ENCODE measurements at places on chromosomes 3 and 15. TPM values are rescaled to one million over a fixed set of nuclear protein-coding genes. Genes with fewer than 3 reads are reported as not detected.

DNA sequence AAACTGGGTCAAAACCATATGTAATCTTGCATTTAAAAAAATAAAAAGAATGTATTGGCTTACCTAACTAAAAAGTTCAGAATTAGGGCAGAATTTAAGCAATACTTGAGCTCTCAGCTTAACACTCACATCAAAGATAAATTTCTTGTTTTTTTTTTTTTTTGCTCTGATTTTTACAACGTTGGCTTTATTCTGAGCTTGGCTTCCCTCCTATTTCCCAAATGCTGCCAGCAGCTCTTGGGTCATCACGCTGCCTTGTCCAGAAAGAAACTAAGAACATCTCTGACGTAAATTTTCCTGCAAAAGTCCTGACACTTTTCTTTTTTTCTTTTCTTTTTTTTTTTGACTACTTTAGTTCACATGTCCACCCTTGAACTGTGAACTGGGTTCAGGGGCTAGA is 150.6 kb upstream of the TGFBR2 start:
- H3K27ac ChIP-seq = no peak overlapping the region
- H3K4me3 ChIP-seq = no peak overlapping the region
- no peaks in the 10 kb centered on the region for H3K4me1 ChIP-seq
- no peak for DNase-seq
- H3K36me3 ChIP-seq = peaks cover 10% of the 10 kb centered on the region

DNA sequence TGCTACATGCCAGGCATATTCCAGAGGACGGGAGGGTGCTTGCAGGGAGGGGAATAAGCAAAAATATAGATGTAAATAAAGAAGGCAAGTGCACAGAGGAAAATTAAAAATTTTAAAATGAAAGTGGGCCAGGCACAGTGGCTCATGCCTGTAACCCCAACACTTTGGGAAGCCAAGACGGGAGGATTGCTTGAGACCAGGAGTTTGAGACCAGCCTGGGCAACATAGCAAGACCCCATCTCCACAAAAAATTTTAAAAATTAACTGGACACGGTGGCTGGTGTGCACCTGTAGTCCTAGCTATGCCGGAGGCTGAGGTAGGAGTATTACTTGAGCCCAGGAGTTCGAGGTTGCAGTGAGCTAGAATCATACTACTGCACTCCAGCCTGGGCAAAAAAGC is 22.4 kb downstream of the ZBTB38 start:
- DNase-seq = no peak
- H3K36me3 ChIP-seq = peaks cover 2% of the 10 kb centered on the region
- H3K4me1 ChIP-seq = peaks cover 56% of the 10 kb centered on the region
- H3K27me3 ChIP-seq = no peaks in the 10 kb centered on the region
- H3K4me3 ChIP-seq = no peak overlapping the region

The IL20RB gene
- 2.0 TPM for total RNA-seq

The SPINK8 gene
- not detected for total RNA-seq

DNA sequence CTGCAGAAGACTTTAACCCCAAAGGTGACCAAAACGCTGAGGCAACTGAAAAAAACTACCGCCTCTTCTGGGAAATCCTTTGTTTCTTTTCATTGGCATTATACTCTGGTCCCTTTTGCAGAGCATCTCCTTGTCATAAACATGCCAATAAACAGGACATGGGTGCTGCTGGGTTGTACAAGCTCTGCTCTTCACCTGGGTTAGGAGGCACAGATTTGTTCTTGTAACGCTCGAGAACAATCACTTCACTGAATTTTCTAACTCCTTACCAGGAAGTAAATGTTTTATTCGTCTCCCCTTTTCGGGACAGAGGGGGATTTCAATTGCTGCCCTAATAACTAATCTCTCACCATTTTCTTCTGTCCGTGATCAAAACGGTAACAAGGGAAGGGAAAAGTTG is 1.3 kb downstream of the PLCH1 start:
- H3K4me1 ChIP-seq = peaks cover 73% of the 10 kb centered on the region
- DNase-seq = no peak
- no peaks in the 10 kb centered on the region for H3K36me3 ChIP-seq
- H3K4me3 ChIP-seq = peak overlapping the region; percentile 99

GRCh38 chr15:31077941-31078340 is 23.6 kb downstream of the TRPM1 start:
- DNase-seq = no peak
- peaks cover 20% of the 10 kb centered on the region for H3K27me3 ChIP-seq
- H3K36me3 ChIP-seq = no peaks in the 10 kb centered on the region
- H3K4me3 ChIP-seq = no peak overlapping the region
- peaks cover 9% of the 10 kb centered on the region for H3K4me1 ChIP-seq

- peaks cover 53% of the 10 kb centered on the region for H3K4me1 ChIP-seq
- H3K27me3 ChIP-seq = no peaks in the 10 kb centered on the region
- H3K27ac ChIP-seq = peak overlapping the region; percentile 86
- peak overlapping the region; percentile 45 for H3K4me3 ChIP-seq
- H3K36me3 ChIP-seq = no peaks in the 10 kb centered on the region
- no peak for DNase-seq
Measured at GRCh38 chr3:129591932-129592331, 14.5 kb downstream of the PLXND1 start.

DNA sequence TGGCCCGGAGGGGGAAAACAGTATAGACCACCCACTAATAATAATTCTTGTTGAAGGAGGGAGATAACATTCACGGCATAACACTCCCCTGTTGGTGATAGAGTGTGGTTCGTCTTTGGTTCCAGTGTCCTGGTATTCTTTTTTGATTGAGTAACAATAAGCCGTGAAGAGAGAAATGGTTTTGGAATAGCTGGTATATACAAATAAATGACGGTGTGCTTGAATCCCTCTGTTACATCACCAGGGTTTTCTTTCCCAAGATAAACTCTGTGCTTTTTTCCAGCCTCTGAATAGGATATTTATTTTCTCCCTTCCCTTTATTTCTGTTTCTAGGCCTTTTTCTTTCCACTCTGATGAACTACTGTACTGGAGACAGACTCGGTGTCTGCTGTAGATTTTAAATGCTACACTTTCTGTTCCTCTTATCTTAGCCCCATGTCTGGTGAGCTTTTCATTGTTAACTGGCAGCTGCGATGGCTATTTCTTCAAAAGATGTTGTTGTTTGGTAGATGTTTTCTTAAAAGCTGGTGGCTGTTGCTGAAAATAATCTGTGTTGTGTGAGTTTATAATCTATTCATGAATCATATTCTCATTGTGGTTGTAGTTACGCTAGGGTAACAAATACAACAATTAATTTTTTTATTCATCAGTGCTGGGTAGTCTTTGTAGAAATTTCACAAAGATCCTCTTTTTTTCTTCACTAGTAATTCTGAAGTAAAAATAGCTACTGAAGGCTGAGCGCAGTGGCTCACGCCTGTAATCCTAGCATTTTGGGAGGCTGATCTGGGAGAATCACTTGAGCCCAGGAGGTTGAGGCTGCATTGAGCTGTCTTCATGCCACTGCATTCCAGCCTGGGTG is 15.5 kb upstream of the SCAANT1 start:
- H3K4me1 ChIP-seq = peaks cover 14% of the 10 kb centered on the region
- peaks cover 35% of the 10 kb centered on the region for H3K36me3 ChIP-seq
- no peak for DNase-seq

The MME gene
- total RNA-seq = 0.52 TPM

DNA sequence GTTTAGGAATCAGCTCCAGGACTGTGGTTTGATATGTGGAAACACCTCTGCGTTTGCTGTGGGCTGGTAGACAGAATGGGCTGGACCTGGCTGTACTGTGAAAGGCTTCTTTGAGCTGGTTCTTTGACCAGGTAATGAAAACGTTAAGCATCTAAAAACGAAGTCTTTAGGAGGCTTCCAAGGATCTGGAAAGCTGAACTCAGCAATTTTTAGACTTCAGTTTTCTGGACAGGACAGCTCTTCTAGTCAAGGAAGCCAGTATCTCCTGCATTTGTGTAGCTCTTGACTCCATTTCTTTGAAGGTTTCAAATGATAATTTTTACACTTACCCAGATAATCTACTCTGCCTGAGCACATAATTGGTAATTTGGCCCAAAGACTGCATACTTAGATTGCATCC is 25.5 kb downstream of the MAP2K1 start:
- H3K4me3 ChIP-seq = no peak overlapping the region
- H3K36me3 ChIP-seq = peaks cover 12% of the 10 kb centered on the region
- H3K27ac ChIP-seq = no peak overlapping the region
- no peak for DNase-seq

DNA sequence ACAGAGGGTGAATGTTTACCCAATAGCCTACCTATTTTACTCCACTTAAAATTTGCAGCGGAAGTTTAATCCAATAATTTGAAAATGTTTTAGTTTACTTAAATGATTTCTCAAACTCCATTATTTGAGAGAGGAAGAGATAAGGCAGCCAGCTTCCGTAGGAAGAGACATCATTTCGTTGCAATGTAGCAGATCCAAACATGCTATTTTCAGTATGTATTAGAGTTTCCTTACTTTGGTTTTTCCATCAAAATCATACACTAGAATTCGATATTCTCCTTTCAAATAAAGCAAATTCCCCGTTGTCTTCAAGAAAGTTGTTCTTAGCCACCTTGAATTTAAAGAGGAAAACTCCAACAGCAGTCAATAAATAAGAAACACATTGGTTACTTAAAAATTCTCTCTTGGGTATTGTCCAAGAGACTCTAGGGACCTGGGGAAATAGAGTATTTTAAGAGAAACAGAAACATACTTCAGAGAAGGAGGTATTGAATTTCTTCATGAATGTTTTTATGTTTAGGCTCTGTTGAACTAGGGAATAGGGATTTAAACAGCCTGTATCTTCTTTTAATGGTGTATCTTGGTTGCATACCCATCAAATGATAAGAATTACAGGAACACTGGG is 324.5 kb upstream of the GBE1 start:
- no peak overlapping the region for H3K4me3 ChIP-seq
- no peaks in the 10 kb centered on the region for H3K36me3 ChIP-seq
- H3K4me1 ChIP-seq = peaks cover 19% of the 10 kb centered on the region
- no peaks in the 10 kb centered on the region for H3K27me3 ChIP-seq
- no peak for DNase-seq
- no peak overlapping the region for H3K27ac ChIP-seq

DNA sequence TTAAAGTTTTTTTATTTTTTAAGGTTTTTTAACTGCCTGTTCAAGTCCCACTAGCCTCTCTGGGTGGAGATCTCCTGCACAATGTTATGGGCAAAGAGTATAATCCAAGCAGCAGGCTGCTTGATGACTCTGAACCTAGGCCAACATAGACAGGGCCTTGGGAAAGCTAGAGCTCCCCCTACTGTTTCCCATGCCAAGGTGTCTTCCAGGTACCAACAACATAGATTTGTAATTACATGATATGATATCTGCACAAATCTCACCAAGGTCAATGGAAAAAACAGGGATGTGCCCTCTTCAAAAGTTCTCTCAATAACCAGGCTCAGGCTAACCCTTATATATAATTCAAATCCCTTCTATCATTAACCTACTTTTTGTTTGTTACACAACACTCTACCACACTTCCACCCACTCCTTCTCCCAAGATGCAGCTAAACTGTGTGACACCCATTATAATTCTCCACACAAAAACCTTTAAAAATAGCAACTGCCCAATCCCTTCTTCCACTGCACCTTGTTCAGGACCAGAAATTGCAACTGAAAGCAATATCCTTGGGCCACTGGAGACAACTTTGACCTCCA is 43.8 kb downstream of the RBM15B start:
- H3K4me3 ChIP-seq = no peak overlapping the region
- peaks cover 6% of the 10 kb centered on the region for H3K36me3 ChIP-seq
- H3K27me3 ChIP-seq = no peaks in the 10 kb centered on the region
- H3K4me1 ChIP-seq = no peaks in the 10 kb centered on the region
- no peak overlapping the region for H3K27ac ChIP-seq

Measured in neural crest cell (in vitro differentiated cells).